DMS 273 treated with DMSO at 0.1 percent for 48 hours (cell line): ENCODE measurements at places on chromosomes 2 and 18.

DNA sequence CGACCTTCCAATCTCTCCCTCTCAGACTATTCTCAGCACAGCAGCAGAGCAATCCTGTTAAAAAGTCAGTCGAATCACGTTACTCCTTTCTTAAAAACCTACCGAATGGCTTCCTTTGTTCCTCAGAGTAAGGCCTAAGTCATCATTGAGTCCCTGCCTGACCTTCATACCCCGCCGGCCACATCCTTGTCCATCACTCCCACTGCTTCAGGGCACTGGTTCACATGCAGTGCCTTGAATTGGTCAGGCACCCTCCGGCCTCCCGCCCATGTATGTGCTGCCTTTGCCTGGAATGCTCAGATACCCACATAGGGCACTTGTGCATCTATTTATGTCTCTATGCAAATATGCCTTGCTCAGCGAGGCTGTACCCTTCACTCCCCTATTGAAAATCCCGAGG is 206.4 kb downstream of the DLGAP1 start:
- no peak for DNase-seq

GRCh38 chr2:157784169-157784822 is 91.8 kb downstream of the ACVR1 start:
- DNase-seq: no peak

GRCh38 chr2:108612153-108612513 is 77.9 kb downstream of the LIMS1 start:
- no peak for DNase-seq

- no peak for DNase-seq
Measured at GRCh38 chr2:190380962-190381412, 27.2 kb upstream of the MFSD6 start.

DNA sequence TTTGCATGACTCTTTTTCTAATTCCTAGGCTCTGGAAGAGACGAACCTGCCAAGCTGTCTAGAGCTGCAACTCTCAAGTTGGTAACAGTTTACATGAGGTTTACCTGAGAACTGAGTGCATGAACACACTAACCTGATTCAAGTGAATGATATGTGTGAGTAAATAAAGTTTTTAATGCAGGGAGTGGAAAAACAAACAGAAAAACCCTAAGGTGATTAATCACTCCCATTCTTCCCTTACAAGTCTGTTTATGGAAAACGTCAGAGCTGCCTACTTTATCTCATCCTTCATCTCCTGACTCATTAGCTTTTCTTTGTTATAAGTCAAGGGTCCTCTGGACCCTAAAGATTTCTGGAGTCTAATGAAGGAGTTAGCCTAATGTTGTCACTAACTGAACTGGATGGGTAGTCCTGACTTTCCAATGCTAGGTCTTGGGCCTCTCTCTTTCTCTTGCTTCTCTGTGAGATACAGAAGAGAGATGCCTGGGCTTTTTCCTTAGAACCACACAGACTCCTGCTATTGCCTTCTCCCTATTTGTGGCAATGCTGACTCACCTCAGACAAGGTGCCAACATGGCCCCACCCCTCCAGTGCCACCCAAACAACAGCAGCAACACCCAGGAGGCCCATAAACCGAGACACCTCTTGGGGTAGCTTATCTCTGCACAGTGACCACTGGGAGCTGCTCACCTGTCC is 952.4 kb downstream of the EPHA4 start:
- no peak for DNase-seq

- DNase-seq: no peak
Measured at GRCh38 chr2:110883406-110883805, 151.0 kb downstream of the ACOXL start.

DNA sequence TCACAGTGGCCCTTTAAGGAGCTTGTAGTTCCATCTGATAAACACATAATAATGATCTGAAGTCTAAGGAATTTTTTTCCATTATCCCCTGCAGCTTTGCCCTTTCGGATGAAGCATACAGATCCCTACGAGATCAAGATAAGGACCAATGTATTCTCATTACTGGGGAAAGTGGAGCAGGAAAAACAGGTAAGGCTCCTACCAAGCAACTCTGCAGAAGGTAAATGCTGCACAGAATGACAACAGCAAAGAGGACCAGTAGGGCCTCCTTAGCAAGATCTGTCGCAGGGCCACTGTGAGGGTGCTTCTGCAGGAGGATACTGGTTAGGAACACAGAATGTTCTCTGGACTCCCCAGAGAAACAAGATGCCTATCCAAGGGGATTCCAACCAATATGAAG is 84.6 kb downstream of the MYO1B start:
- DNase-seq: no peak

DNA sequence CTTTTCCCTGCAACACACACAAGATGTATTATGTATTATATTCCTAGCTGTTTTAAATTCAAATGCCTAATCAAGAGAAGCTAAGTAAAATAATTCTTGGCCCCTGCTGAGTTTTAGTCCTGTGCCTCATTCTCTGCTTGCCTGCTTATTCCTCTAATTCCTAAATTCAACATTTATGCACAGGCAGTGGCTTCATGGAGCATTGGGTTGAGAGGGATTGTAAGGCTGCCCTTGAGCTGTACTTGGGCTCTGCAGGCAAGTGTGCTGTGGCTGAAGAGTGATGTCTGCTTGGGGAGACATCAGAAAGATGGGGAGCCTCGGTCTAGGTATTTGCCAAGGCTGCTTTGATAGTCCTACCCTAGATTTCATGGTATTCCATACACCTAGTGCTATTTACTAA is 27.8 kb downstream of the KIF5C start:
- no peak for DNase-seq

GRCh38 chr2:27108221-27108620 is 10.7 kb downstream of the CGREF1 start:
- no peak for DNase-seq
